Thoracic aorta (tissue), 2 donors: ENCODE measurements at places on chromosomes 16 and 17.

DNA sequence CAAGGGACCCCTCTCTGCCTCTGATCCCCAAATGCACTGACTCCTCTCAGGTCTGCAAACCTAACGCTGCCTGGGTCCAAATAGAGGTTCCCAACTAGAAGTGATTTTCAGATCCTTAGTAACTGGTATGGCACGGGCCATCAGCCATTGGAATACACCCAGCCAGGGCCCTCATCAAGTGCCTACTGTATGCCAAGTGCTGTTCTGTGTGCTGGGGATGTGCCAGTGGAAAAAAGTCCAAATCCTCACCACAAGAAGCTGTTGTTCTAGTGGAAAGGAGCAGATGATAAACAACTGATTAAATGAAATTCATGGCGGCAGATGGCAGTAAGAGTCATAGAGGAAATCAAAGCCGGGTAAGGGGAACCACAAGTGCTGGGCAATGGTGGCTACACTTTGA lies 57.2 kb upstream of the MED9 start:
- no peak for DNase-seq

GRCh38 chr16:48395375-48395774 lies 10.2 kb upstream of the SIAH1 start:
- no peak for DNase-seq

DNA sequence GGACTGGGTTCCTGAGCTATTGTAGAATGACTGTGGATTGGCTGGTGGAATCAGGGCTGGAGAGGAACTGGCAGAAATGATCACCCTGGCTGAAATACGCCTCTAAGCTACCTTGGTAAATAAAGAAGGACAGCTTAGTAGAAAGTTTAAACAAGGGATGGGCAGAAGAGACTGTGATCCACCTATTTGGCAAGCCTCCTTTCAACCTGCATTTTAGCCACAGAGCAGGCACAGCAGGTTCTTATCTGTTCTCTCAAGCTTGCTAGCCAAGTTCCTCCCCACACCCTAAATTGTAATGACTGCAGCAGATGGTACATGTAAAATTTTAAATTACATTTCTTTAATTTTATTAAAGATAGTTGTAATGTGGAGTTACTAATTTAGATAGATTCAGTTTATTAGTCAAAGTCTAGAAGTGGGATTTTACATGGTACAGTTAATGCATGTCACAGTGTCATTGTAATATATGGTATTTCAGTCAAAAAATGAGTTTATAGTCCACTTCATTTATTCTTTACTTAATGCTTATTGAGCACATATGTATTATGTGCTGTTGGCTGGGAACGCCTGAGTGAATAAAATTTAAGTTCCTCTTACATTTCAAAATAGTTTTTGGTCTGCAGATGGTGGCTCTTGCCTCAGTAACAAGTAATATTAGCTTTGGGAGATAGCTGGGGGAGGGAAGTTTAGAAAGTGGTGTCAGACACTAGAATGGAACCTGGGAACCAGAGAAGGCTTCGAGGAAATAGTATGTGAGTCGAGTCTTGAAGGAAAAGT lies 11.2 kb downstream of the EPN2 start:
- no peak for DNase-seq

GRCh38 chr16:28596840-28597691 lies at the start of gene SULT1A2:
TSS of gene SULT1A2 (minus strand) at chr16:28597050. CDS start at chr16:28595930, 1,120 bp downstream.
- no peak for DNase-seq

DNA sequence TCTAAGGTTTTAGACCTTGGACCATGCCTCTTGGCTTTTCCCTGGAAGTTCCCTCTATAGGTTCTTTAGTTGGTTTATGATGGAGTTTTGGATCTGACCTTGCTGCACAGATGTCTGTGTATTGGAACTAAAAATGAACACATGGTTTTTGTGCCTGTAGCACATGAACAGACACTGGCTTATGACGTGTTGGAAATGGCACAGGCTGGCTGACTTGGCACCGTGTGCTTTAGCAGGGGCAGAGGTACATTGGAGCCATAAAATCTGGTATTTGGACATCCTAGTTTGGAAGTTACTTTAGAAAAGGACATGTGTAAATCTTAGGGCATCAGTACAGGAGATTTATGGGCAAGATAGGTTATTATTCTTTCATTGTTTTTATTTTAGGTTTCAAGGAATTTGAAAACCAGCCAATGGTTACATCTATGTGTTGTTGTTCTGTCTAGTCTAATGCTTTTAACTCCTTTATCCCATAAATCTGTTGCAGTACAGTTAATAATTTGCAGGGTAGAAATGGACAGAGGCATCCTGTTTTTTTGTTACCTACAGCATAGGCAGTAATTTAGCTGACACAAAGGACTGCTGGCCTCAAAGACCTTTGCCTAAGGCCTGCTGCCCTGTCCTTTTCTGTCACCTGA lies 6.0 kb downstream of the SOCS7 start:
- DNase-seq, result no peak

- DNase-seq, result no peak
Observed at GRCh38 chr16:59597269-59597668, 863.2 kb upstream of the GOT2 start.

GRCh38 chr16:81734632-81735434 lies 44.3 kb upstream of the PLCG2 start:
- no peak for DNase-seq

DNA sequence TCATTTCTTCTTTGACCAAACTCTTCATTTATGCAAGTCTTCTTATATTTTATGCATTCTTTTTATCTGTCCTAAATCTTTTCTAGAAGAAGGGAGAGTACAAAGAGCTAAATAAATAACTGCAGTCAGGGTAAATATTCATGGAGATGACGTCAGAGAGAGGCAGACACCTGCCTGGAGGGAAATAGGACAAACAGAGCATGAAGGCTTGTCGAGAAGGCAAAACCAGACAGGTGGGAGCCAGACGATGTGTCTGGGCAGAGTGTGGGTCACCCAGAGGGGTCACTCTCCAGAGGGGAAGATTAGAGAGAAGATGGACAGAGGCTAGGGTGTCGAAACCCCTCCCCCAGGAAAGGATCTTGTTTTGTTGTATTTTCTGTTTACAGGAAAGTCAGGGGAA lies 78.3 kb upstream of the RPL38 start:
- DNase-seq, result no peak

- DNase-seq, result no peak
Observed at GRCh38 chr16:52568983-52569690, 22.2 kb upstream of the TOX3 start.

DNA sequence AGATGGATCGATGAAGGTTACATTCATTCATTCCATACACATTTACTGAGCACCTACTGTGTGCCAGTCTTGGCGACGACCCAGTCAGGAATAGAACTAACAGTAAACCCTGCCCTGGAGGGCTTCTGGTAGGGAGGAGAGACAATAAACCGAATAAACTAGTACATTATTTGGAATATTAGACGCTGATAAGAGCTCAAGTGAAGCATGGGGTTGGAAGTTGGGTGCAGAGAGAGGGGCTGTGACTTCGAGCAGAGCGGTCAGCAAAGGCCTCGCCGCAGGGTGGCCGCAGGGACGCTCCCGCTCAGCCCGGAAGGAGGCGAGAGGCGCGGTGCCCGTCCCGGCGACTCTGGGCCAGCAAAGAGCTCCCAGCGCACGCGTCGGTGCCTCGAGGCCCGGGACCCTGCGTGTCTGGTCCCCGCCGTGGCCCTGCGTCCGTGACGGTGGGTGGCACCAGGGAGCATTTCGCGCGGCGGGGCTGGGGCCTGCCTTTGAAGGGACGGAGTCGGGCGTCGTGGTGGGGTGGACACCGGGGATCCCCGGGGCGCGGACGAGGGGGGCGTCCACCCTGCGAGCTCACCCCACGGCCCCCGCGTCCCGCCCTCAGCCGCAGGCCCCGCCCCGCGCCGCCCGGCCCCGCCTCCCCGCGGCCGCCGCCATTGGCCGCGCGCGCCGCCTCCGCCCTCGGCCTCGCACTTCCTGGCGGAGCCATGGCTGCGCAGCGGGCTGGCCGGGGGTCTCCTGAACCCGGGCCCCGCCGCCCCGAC lies at the start of gene KLHL36:
TSS of gene KLHL36 (plus strand) at position 684 of the 767 bp plus-strand sequence. CDS start 2,357 bp downstream, outside the sequence.
- DNase-seq, result no peak

DNA sequence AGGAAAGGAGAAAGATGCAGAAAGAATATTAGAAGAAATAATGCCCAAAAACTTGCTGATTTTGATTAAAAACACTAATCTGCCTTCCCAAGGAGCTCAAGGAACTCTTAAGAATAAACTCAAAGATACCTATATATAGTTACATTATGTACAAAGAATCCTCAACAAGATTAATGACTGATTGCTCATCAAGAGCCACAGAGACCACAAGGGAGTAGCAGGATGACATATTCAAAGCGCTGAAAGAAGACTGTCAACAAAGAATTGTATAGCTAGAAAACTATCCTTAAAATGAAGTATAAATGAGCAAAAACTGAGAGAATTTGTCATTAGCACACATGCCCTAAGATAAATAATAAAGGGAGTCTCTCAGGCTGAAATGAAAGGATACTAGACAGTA lies 6.2 kb downstream of the LPCAT2 start:
- no peak for DNase-seq

- DNase-seq, result no peak
Observed at GRCh38 chr16:23868136-23868535, 32.4 kb downstream of the PRKCB start.

DNA sequence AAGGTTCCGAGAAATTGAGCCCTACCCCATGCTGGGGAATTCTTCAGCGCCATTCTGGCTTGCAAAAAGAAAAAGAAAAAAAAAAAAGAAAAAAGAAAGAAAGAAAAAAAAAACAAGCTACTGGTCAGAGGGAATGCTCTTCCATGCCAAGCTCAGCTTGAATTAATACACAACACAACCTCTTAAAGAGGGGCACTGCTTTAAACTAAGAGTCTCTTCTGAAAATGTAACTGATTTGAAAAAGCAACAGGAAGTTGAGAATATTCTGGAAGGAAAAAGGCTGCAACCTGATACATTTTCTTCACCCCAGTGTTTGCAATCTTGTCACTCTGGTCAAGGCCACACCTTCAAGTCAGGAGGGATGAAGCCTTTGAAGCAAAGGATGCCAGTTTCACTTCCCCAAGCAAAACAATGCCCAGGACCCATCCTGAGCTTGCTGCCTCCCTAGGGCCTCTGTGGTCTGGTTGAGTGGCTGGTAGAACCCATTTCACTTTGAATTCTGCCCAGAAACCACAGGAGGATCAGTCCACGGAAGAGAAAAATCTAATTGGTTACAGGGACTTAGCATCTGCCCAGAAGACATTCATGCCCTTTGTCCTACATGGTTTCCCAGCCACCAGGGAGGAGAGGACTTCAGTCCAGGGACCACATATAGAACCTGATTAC lies 389.7 kb downstream of the SOX9 start:
- DNase-seq, result no peak

DNA sequence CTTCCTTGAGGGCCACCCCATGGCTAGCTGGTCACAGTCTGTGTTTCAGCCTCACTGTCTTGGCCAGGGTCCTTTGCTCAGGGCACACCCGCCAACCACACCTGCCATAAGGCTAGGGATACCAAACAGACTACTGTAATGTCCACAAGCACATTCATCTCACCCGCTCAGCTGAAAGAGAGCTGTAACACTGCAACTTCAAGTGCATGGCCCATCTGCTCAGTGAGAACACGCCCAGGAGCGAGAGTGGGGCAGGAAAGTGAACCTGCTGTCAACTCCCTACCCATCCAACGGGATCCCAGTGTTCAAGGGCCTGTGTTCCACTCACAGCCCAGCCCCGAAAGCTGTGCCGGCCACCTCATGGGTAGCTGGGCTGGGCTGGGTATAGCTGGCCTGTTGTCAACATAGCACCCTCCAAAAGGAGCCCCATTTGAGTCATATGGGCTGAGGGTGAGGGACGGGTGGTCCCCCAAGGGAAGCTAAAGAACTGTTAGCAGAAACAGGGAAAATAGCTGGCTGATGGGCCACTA lies 55.7 kb downstream of the SCNN1B start:
- no peak for DNase-seq

GRCh38 chr17:8744086-8744785 lies 400 bp downstream of the CCDC42 start:
- DNase-seq, result no peak

GRCh38 chr16:1070084-1070863 lies 2.3 kb upstream of the SSTR5 start:
- no peak for DNase-seq
